Stimulated activated CD8-positive, alpha-beta memory T cell treated with anti-CD3 and anti-CD28 coated beads, Interleukin-4, amount 100 ng/mL, for 1 hour (primary cell): ENCODE measurements at places on chromosomes 2 and 18.

- DNase-seq = no peak
Measured at GRCh38 chr2:197889041-197889440, 84.6 kb downstream of the PLCL1 start.

DNA sequence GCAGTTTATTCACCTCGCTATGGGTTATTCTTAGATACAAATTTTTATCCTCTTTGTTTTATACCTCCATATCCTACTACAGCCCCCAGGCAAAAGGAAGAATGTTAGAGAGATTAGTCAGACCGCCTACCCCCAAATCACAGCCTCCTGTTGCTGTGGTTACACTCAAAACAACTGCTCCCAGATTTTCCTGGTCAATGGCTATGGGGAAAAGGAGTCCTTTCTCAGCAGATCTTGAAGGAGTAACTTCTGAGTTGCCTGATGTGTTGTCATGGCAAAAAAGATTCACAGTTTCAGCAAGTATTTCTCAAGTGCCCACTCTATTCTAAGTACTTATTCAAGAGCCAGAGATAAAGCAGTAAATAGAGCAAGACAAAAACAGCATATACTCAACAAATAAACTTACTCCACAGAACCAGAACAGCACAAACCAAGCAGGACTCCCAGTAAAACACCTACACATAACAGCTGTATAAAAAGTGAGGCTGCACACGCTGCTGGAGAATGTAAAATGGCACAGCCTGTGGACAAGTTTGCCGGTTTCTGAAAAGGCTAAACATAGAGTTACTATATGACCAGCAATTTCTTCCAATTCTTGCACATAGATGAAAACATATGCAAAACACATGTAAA lies 104.8 kb downstream of the NOL10 start:
- no peak for DNase-seq

DNA sequence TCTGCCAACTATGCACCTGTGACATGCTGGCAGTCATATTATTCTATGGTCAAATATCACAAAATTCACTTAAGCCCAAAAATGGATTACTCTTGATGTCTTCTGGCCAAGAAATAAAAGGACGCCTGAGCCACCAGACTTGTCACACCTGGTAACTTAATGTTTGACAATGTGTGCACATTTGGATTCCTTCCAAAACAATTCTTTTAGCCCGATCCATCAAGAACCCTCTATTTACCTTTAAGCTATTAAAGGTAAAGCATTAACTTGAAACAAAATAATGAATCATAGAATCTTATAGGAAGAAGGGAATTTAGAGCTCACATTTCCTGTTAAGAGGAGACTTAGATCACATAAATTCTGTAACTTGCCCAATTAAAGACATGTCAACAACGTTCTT lies 46.5 kb upstream of the NFU1 start:
- DNase-seq = no peak

- no peak for DNase-seq
Measured at GRCh38 chr18:23585897-23586248, 433 bp downstream of the NPC1 start.

- no peak for DNase-seq
Measured at GRCh38 chr2:19226386-19226785, 132.0 kb downstream of the OSR1 start.

GRCh38 chr2:147487286-147487977 lies 357.4 kb upstream of the ACVR2A start:
- no peak for DNase-seq

- no peak for DNase-seq
Measured at GRCh38 chr2:151862700-151863099, 34.5 kb upstream of the ARL5A start.

DNA sequence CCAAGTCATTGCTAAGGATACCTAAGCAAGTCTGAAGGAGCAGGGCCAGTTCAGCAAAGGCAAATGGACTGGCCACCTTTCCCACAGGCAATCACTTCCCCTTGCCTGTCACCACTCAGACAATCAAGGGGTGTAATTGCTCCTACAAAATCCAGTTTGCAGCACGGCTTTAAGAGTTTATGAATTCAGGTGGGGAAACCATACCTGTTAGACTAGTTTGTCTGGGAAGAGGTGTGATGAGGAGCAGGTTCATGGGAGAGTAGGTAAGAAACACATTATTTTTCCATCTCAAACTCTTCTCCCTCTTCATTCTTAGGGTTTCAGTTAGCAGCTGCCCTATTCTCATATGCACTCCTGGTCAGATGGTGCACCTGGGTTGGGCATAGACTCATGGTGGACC lies 102.5 kb downstream of the EVA1A start:
- DNase-seq = no peak

DNA sequence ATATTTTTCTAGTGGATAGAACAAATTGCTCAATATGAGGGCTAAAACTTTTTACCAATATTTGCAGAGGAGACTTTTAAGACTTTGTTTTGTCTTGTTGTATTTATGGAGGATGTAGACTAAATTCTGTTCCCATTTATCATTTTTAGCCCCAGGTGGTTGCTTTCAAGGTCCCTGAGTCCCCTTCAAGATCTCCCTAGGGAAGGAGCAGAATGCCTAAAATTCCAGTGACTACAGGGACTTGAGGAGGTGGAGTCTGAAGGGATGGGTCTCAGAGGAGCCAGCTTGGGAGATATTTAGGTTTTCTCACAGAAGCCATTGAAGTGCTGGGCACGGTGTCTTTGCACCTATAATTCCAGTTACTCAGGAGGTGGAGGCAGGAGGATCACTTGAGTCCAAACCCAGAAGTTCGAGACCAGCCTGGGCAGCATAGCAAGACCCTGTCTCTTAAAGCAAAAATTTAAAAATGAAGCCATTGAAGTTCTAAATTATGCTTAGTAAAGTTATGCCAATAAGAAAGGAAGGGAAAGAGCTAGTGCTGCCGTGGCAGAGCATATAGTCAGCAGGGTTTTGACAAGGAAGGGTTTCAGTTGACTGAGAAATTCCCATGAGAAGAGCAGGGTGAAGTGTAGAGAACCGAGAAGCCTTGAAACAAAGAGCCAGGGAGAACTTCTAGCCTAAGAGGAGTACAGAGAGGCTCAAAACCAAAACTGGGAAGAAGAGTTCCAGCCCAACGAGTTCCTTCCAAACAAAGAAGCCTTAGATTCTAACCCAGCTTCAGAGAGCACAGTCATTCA lies 43.4 kb downstream of the COMMD1 start:
- DNase-seq = no peak

- DNase-seq = no peak
Measured at GRCh38 chr2:126824663-126825062, 74.0 kb upstream of the TEX51 start.

GRCh38 chr2:203740871-203741281 lies 34.4 kb downstream of the CD28 start:
- no peak for DNase-seq

DNA sequence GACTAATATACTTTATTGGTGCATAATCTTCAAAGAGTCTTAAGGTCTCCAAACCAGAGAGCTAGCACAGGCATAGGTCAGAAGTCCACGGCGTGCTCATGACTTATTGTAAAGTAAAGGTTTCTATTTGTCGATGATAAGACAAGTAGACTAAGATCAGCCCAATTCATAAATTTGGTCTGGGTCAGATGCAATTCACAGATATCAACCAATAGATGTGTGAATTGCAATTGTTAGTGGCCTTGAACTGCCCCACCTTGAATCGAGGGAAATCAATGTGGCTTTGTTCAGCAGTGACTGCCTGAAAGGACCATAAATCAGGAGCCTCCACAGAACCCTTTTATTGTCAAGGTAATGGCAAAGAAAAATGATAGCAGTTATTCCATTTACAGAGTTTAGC lies 39.1 kb upstream of the CPS1 start:
- DNase-seq = no peak

- DNase-seq = no peak
Measured at GRCh38 chr2:22703286-22703920, 681.6 kb upstream of the KLHL29 start.

GRCh38 chr2:37684809-37685208 lies 13.4 kb upstream of the CDC42EP3 start:
- DNase-seq = no peak

DNA sequence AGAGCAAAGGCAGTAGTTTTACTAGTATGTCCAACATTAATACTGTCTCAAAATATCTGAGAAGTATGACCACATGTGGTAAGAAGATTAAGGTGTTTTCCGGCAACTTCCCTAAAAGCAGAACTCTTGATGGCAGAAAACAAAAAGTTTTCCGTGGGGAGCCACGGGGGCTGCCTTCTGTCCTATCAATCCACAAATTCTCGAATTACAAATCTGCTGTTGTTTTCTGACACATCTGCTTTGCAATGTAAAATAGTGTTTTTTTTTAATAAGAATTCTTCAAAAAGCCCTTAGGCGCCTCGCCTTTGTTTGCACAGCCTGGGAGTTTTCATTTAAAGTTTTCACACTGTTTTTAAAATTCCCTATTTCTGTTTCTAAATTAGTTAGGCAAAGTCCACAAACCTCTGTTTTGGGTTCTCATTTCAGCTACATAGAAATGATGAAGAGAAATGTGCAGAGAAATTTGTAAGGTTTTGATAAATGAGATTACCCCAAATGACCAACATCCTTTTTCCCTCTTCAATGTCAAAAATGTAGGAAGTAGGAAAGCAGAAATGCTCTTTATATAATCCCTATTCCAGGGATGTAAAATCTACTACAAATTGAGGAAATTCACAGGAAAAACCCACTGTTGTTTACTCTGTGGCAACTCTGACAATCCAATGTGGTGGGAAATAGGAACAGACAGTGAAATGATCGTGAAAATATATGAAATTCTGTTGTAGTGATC lies 385.8 kb downstream of the ZEB2 start:
- DNase-seq = no peak

- no peak for DNase-seq
Measured at GRCh38 chr2:212539072-212539880, 674 bp upstream of the ERBB4 start.

DNA sequence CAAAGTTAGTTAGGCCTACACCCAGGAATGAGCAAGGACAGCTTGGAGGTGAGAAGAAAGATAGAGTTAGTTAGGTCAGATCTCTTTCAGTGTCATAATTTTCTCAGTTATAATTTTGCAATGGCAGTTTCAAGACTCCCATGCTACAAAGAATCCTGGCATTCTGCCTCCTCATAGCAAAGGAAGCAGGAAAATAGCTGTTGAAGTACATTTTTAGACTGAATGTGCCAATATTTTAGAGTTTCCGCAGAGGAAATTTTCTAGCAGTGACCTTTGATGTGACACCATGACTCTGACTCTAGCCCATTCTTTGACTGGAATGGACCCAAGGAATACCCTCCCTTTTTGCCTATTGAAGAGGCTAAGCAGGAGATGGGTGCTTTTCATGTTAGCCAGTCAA lies 371.7 kb downstream of the PIK3C3 start:
- DNase-seq = no peak

DNA sequence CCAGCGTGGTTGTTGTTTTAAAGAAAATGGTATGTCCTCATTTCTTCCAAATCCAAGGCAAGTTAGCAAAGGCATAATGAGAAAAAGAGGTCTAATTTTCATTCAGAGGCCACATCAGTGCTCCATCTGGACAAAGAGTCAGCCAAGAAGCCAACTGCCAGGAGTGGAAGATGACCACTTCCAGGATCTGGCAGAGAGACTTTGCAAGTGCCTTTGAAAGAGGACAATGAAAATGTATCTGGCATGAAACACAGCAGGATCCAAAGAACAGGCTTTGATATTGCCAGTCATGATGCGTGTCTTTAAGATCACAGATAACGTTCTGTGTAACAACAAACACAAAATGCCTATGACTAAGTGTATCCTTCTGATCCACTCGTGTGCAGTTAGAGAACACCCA lies 82.8 kb downstream of the AFF3 start:
- DNase-seq = no peak

GRCh38 chr18:78972930-78973331 lies 6.7 kb upstream of the SALL3 start:
- DNase-seq = no peak

DNA sequence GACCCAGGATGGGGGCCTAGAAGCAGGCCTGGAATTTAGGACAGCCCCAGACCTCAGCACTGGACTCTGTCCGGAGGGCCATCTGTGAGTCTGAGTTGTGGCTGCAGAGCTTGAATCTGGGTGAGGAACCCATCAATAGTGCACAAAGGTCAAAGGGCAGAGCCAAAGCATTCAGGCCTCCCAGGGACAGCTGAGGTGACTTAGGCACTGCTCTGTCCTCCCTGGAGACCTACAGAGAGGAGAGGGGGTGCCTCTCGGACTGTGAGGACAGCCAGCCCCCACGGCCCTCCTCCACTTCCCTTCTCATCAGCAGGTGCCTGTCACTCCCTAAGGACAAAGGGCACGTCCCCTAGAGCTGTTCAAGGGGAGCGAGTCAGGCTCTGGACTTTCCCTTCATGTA lies 25.1 kb upstream of the PRLH start:
- no peak for DNase-seq

DNA sequence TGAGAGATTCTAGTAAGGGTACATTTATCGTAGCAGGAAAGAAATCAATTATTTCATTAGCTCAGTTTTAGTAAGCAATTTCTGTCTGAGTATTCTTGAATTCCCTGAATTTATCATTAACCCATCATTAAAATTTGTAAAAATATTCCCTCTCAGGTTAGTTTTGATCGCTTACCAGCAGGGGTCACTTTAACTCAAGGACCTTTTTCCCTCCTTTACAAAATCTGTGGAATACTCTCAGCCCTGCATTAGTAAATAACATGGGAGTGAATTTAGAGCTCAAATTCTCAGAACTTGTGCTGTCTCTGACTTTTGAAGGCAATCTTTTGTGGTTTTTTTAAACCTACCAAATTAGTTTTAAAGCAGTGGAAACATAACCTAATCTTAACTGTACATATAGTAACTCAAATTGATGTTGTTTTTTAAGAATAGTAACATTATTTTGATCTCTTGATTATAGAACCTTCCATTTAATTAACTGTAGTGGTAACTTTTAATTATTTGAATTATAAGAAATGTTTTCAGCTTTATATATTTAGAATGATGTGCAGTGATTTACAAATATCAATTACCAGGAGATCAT lies 97.2 kb downstream of the AGPS start:
- no peak for DNase-seq

DNA sequence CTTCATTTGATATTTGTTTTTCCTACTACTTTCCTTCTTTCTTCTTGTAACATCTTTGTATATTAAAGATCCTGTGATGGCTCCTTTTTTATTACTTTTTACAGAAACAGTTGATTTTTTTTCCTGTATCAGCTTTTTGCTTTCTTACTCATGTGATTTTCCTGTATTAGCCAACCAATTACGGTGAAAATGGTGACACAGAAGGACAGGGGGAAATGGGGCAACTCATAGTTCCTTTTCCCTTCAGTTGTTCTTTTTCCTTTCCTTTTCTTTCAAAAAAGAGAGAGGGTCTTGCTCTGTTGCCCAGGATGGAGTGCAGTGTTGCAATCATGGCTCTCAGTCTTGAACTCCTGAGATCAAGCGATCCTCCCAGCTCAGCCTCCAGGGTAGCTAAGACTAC lies 117.8 kb downstream of the ATL2 start:
- no peak for DNase-seq

GRCh38 chr18:13289481-13290205 lies 71.1 kb downstream of the LDLRAD4 start:
- no peak for DNase-seq

GRCh38 chr18:34707670-34708069 lies 2.4 kb upstream of the DTNA start:
- no peak for DNase-seq

DNA sequence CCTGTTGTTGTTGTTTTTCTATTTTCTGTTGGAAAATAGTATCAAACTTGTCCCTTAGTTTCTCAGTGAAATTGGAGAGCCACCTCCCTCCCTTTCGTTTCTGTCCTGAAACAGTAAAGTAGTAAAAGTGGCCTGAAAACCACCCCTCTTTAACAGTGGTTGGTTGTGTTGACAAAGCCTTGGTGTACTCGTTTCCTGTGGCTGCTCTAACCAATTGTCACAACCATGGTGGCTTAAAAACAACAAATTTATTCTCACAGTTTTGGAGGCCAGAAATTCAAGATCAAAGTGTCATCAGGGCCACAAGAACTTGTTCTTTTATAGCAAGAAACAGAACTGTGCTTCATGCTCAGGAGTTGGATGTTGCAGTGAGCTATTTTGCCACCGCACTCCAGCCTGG lies 4.0 kb upstream of the DYSF start:
- no peak for DNase-seq
